ENCODE measurements at places on chromosomes 7 and 10. TPM values are rescaled to one million over a fixed set of nuclear protein-coding genes. Genes with fewer than 3 reads are reported as not detected.

The ADAM8 gene
- total RNA-seq = 425 TPM

DNA sequence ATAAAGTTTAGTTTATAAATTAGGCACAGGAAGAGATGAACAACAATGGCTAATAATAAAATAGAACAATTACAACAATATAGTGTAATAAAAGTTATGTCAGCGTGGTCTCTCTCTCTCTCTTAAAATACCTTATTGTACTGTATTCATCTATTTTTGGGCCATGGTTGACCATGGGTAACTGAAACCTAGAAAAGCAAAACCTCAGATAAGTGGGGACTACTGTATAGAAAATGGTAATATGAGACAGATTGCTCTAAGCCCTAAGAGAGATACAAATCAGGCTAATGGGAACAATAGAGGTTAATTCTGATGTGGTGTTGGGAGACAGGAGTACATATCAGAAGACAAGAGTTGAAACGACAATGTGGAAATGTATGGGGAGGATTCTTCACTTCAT lies 86.2 kb downstream of the ZNF365 start:
- no peak for DNase-seq

The ZRANB1 gene
- 18.8 TPM for total RNA-seq

- DNase-seq = no peak
Observed at GRCh38 chr7:28435732-28436378, 23.5 kb downstream of the CREB5 start.

The PIP gene
- not detected for total RNA-seq

DNA sequence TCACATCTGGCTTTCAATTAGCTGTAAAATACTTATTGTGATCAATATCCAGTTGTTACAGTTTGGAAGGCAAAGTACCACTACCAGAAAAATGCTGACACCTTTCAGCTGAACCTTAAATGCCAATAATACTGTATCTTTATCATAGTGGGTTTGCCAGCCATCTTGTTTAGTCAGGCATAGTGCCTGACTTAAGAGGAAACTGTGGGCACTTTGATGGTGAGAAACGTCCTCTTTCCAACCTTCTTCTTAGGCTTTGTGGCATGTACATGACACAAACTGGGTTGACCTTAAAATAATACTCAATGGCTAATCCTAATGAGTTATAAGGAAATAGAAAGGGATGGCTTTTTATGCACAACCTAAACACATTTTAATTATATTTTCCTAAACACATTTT lies 52.3 kb upstream of the PRR15 start:
- DNase-seq = no peak

DNA sequence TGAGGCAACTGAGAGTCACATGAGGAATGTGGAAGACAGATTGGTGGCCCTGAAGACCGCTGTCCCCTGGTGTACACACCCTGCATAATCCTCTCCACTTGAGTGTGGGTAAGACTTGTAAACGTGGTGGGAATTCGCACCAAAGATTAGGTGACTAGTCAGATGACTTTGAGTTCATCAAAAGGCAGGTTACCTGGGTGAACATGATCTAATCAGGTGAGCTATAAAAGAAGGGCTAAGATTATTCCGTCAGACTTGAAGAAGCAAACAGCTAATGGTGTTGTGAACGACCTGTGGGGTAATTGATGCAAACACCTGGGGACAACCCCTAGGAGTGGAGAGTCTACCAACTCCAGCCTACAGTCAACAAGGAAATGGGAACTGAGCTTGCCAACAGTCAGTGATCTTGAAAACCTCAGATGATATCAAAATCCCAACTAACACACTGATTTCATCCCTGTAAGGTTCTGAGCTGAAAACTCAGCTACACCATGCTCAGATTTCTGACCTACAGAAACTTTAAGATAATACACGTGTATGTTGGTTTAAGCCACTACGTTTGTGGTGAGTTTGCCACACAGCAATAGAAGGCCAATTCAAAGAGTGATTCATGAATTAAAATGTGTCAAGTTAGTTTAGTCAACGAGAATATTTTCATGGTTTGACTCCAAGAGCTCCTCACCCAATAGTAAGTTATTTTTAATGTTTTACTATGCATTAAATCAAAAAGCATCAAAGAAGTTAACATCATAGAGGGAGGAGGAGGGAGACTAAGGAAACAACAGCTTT lies 16.7 kb downstream of the PRTFDC1 start:
- no peak for DNase-seq

- no peak for DNase-seq
Observed at GRCh38 chr7:106216923-106217542, 67.8 kb downstream of the NAMPT start.

- no peak for DNase-seq
Observed at GRCh38 chr10:73743327-73743904, 756 bp upstream of the SEC24C start.

- no peak for DNase-seq
Observed at GRCh38 chr7:36535866-36536664, 146.4 kb downstream of the ANLN start.

The ELMO1 gene
- total RNA-seq = 147 TPM

DNA sequence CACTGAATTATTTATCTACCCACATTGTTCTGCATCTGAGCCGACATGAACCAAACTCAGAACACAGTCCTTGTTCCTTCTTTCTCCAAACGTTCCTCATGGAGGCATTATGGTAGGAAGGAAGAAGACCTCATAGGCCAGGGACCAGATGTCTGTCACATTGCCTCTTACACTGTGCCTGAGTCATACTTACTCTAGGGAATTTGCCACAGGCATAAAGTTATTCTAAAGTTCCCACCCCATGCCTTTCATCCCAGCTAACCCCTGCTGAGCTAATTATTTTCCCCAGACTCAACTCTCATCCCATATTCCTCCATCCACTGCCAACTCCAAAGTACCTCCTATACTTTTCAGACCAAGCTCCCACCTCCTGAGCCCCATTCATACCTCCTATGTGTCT lies 21.2 kb downstream of the MAT1A start:
- DNase-seq = no peak

- DNase-seq = no peak
Observed at GRCh38 chr7:115357703-115357999, 435.8 kb downstream of the MDFIC start.

The VSTM2A gene
- total RNA-seq = not detected

- no peak for DNase-seq
Observed at GRCh38 chr10:33627611-33628010, 293.1 kb upstream of the NRP1 start.

DNA sequence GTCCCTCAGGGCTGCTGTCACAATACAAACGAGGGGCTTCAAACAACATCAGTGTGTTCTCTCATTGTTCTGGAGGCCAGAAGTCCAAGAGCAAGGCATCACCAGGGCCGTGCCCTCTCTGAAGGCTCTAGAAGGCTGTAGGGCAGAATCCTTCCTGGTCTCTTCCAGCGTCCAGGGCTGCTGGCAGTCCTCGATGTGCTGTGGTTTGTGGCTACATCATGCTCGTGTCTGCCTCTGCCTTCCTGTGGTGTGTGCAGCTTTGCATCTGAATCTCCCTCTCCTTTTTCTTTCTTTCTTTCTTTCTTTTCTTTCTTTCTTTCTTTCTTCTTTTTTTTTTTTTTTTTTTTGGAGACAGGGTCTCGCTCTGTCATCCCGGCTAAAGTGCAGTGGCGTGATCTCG lies 103.5 kb downstream of the INSYN2A start:
- no peak for DNase-seq

DNA sequence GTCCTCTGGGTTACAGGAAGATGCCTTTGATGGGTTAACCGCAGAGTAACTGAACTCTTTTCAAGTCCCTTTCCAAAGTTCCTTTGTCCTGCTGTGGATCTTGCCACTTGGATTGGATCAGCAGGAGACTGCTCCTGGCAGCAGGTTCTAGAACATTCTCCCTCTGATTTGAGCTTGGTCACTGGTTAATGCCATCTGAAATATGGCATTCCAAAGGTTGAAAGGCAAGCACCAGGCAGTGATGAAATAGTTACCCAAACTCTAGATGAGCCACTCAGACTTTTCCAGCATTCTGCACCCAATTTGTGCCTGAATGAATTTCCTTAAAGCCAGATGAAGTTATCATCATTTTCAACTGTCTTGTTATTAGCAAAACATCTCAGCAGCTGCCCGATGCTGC lies 343.9 kb downstream of the RNLS start:
- DNase-seq = no peak

The SORBS1 gene
- 5.4 TPM for total RNA-seq

- no peak for DNase-seq
Observed at GRCh38 chr7:42023262-42023661, 213.7 kb downstream of the GLI3 start.

DNA sequence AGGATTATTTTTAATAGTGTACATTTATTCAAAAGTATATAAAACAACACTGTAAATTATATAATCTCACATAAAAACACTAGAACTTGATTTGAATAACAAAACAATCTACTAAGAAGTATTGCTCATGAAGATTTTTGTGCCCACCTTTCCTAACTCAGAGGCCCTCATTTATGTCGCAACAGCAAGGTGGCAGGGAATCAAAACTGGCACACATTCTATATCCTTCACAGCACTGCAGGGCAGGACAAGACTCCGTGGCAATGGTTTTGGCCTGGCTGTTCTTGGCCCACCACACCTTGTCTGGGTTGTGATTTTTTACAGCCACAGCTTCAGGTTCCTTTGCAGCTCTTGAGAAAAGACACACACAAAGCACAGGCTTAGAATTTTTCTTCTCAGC lies 3.4 kb upstream of the CUZD1 start:
- no peak for DNase-seq

GRCh38 chr10:116094356-116094755 lies 178.7 kb downstream of the GFRA1 start:
- no peak for DNase-seq

GRCh38 chr10:78955206-78955605 lies 113.6 kb upstream of the ZMIZ1 start:
- no peak for DNase-seq

The GRM8 gene
- not detected for total RNA-seq

- no peak for DNase-seq
Observed at GRCh38 chr7:70457482-70457881, 674.5 kb upstream of the GALNT17 start.

GRCh38 chr10:15137036-15137359 lies 31.5 kb downstream of the NMT2 start:
- DNase-seq = no peak

Data from natural killer cell (primary cell).